ENCODE measurements at places on chromosomes 4 and X.

GRCh38 chr4:4992833-4993232 is 26.4 kb downstream of the CYTL1 start:
- no peak for DNase-seq

- DNase-seq: no peak
Measured at GRCh38 chr4:27078934-27079455, 218.4 kb downstream of the STIM2 start.

- DNase-seq: no peak
Measured at GRCh38 chr4:185709802-185710486, 102.0 kb downstream of the SORBS2 start.

DNA sequence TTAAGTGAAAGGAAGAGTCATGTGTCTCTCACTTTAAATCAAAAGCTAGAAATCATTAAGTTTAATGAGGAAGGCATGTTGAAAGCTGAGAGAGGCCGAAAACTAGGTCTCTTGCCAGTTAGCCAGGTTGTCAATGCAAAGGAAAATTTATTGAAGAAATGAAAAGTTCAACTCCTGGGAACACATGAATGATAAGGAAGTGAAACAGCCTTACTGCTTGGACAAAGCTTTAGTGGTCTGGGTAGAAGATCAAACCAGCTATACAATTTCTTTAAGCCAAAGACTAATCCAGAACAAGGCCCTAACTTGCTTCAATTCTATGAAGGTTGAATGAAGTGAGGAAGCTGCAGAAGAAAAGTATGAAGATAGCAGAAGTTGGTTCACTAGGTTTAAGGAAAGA is 24.9 kb downstream of the RHOH start:
- DNase-seq: no peak

DNA sequence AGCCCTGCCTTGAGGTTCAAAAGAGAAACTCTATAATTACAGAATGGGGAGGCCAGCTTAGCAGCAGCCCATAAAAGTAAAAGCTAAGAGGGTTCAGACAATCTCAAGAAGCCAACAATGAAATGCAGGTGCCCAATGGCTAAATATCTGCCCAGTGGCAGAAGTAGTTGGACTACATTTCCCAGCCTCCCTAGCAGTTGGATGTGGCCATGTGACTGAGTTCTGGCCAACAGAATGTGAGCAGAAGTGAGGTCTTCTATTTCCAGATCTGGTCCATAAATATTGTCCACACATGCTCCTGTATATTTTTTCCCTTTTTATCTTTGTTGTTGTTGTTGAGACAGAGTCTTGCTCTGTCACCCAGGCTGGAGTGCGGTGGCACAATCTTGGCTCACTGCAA is 127.9 kb upstream of the NHS start:
- no peak for DNase-seq

GRCh38 chrX:10648614-10649013 is 28.2 kb upstream of the MID1 start:
- DNase-seq: no peak

- no peak for DNase-seq
Measured at GRCh38 chr4:124065936-124066335, 646.6 kb downstream of the ANKRD50 start.

- no peak for DNase-seq
Measured at GRCh38 chrX:50003467-50003866, 81.1 kb downstream of the CLCN5 start.

DNA sequence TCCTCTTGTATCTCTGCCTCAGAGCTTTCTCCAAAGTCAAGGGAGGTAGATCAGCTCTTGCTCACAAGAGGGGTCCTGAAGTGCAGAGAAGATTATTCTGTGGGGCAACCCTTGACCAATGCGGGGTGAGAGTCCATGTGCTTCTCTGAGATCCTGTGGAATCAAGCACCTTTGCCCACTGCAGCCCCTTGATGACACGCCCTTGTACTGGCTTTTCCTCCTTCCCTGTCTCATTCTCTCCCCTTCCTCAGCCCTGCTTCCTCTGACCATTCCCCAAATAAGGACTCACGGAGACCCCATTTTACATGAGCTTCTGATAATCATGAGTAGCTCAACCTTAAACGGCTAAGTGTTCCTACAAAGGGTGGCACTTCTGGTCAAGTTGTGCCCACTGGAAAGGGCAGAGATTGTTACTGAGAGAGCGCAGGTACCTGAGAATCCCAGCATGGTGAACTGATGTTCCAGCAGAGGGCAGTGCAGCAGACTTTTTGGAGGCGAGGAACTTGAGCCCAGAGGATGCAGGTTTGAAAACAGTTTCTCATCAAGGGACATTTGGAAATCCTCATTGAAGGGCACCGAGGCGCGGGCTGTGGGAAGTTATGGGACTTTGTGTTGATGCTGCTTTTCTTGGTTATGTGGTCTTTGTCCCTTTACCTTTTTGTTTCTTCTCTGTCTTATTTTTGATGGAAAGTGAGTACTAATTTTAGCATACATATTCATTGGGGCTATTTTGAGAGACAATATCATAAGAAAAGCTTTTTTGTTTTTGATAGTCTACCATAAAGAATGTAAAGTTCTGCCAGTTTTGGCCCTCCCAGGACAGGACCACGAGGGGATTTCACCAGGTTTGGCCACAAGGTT is 201.3 kb downstream of the RBM46 start:
- DNase-seq: peak; percentile 55

- no peak for DNase-seq
Measured at GRCh38 chrX:7072856-7073255, 74.7 kb upstream of the STS start.

- no peak for DNase-seq
Measured at GRCh38 chr4:56513517-56513916, 7.9 kb downstream of the ARL9 start.

GRCh38 chr4:182343453-182343852 is 100.3 kb downstream of the TENM3 start:
- no peak for DNase-seq

GRCh38 chr4:137425281-137425680 is 107.0 kb downstream of the PCDH18 start:
- no peak for DNase-seq

GRCh38 chr4:39524161-39524957 is 2.9 kb downstream of the UGDH start:
- no peak for DNase-seq

GRCh38 chr4:18846313-18846712 is 824.8 kb upstream of the LCORL start:
- DNase-seq: no peak

GRCh38 chrX:57607295-57608187 is 15.7 kb downstream of the ZXDB start:
- no peak for DNase-seq

DNA sequence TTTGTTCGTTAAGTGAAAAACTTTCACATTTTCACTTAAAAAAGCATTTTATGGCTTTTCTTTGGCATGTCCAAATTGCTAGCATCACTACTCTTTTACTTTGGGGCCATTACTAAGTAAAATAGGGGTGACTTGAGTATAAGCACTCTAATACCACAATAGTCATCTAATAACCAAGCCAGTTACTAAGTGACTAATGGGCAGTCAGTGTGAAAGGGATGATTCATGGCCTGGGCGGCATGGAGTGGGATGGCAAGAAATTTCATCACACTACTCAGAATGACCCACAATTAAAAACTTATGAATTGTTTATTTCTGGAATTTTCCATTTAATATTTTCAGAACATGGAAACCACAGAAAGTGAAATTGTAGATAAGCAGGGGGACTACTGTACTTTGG is 60.9 kb downstream of the BMP15 start:
- DNase-seq: no peak

DNA sequence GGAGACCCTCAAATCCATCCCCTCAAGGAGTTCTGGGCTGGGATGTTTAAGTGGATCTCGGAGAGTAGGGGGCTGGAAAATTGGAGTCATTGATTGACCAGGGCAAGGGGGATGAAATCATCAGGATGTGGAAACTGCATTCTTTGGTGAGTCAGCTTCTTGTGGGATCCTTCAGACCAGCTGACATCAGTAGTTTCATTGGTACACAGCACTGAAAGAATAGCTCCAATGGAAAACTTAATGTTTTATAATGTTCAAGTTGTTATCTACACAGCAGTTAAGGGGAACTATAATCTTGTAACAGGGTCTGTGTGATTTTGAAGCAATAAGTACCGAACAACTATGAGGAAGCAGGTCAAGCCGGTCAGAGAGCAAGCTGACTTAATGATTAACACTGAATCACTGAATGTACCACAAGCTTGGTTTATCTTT is 506.1 kb downstream of the RPA4 start:
- DNase-seq: no peak

- DNase-seq: no peak
Measured at GRCh38 chr4:159145992-159146330, 43.1 kb downstream of the RAPGEF2 start.

- no peak for DNase-seq
Measured at GRCh38 chrX:26586570-26586969, 370.6 kb downstream of the MAGEB5 start.

GRCh38 chr4:6909970-6910339 is 329 bp downstream of the TBC1D14 start:
- DNase-seq: peak; percentile 26

DNA sequence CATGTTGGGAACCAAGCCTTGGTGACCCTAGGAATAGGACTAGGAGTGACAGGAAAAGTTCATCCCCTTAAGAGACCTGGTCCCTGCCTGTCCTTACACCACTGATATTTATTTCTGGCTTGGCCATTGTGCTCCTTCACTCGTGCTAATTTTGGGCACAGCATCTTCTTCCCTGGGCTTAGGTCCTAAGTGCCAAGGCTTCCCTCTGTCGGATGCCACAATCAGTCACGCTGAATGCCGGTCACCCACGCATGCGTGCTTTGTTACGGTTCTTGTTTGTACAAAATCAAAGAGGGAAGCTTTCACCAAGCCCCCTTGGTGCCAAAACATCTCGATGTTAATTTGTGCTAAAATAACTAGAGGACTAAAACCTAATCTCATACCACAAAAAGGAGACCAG is 17.4 kb upstream of the MAP3K15 start:
- no peak for DNase-seq

DNA sequence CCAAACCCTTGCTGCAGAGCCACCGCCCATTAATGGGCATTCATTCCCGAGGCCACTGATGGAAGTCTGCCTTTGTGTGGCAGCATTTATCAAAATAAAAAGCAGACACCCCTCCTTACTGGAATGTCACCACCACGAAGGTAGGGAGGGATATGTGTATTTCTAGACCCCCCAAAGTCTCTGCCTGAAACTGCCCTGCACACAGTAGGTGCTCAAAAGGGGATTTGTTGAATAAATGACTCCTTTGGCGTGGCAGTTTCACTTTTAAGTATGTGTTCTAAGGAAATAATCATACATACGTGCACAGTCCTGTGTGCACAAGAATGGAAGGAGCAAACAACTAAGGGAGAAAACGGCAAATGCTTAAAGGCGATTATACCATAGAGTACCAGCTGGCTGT is 23.6 kb upstream of the GLOD5 start:
- no peak for DNase-seq

DNA sequence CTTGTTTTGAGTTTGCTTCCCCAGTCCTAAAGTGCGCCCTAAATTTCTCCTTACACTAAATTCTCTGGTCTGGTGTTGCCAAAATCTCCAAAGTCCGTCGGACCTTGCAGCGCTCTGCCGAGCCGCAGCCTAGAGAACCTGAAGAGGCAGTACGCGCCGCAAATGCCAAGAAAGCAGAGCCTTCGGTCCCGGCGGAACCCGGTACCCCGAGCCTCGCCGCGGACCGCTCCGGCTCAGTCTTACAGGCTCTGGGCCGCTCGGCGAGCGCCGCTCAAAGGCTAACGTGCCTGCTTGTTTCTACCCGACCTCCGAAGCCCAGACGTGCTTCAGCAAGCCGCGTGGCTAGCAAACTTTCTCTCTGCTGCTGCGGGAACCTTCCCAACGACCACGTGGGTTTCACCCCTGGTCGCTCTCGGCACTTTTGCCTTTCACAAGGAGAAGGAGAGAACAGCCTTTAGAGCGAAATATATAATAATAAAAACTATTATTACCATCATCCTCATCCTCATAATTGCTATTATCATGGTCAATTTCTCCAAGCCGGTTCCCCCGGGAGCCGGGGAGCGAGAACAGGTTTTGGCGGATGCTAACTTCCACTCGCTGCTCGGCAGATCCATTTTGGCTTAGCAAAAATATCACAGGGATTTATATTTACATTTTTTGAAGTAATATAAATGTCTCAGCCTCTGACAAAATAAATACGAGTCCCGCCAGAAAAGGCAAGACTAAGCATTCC is 2.2 kb upstream of the HTR2C start:
- DNase-seq: no peak

- no peak for DNase-seq
Measured at GRCh38 chrX:11461201-11462001, 168.2 kb downstream of the AMELX start.
